Activated T-helper 2 cell treated with anti-CD3 and anti-CD28 coated beads, Interferon-gamma antibody, Interleukin-2, Interleukin-4, amounts not matched to agents 10 μg/mL and 5 μg/mL and 100 μg/mL, durations not matched to agents 14 hours and 24 hours and 36 hours (primary cell): ENCODE measurements at places on chromosomes 7 and 10. TPM values are rescaled to one million over a fixed set of nuclear protein-coding genes. Genes with fewer than 3 reads are reported as not detected.

GRCh38 chr7:47818796-47819606, 129.3 kb downstream of the PKD1L1 start:
- DNase-seq = peak; percentile 14
- H3K4me1 ChIP-seq = no peaks in the 10 kb centered on the region
- no peak overlapping the region for H3K27ac ChIP-seq
- H3K36me3 ChIP-seq = no peaks in the 10 kb centered on the region

DNA sequence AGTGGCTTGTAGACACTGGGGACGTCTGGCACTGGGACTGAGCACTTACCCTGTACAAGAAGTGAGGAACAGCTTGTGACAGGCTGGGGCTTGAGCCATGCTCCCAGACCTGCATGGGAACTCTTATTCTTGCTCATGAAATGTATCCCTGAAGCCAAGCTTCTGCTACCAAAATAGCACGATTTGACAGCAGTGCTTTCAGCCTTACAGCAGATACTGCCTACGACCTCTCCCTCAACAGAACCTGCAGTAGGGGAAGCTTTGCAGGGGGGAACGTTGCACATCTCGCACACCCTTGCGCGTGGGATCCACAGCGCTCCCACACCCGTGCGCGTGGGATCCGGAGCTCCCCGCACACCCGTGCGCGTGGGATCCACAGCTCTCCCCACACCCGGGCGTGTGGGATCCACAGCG, 88.0 kb downstream of the CREM start:
- peaks cover 49% of the 10 kb centered on the region for H3K36me3 ChIP-seq
- H3K27me3 ChIP-seq = no peaks in the 10 kb centered on the region
- no peak for DNase-seq
- H3K27ac ChIP-seq = no peak overlapping the region
- no peak overlapping the region for H3K4me3 ChIP-seq
- H3K4me1 ChIP-seq = peaks cover 70% of the 10 kb centered on the region

GRCh38 chr7:34341326-34341725, 316.7 kb upstream of the NPSR1 start:
- H3K4me3 ChIP-seq = no peak overlapping the region
- H3K36me3 ChIP-seq = no peaks in the 10 kb centered on the region
- no peaks in the 10 kb centered on the region for H3K27me3 ChIP-seq
- no peaks in the 10 kb centered on the region for H3K4me1 ChIP-seq
- DNase-seq = no peak
- H3K27ac ChIP-seq = no peak overlapping the region

GRCh38 chr10:70912556-70912955, 24.2 kb upstream of the PCBD1 start:
- DNase-seq = no peak
- H3K27ac ChIP-seq = no peak overlapping the region
- H3K27me3 ChIP-seq = no peaks in the 10 kb centered on the region
- H3K36me3 ChIP-seq = no peaks in the 10 kb centered on the region
- no peak overlapping the region for H3K4me3 ChIP-seq

DNA sequence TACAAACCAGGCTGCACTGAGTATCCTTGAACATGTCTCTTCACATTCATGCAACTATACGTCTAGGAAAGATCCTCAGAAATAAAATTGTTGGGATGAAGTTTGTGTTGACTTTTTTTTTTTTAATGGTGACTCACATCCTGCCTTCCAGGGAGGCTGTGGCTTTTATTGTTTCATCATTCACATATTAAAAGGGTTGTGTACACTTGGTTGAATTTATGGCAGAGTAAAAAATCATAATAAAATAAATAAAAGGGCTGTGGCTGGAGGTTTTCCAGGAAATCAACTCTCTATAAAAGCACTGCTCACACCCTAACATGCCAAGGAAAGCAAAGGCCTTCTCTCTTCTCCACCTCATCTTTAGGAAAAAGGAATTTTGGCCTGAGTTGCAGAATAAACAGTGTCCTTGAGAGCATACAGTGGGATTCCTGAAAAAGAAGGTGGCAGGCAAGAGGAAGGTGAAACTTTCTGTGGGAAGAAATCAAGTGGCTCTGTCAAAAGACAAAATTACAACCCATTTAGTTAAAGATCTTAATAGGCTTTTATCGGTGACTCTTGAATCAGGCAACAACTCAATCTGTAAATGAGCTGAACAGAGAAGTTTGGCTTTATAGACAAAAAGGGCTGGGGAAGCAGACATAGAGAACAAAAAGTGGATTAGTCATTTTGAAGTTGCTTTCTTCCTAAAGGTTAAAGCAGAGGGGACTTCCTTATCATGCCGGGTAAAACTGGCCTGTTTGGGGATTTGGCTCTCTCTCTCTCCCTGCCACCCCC, 41.6 kb upstream of the FHIP2A start:
- peaks cover 12% of the 10 kb centered on the region for H3K4me1 ChIP-seq
- no peak overlapping the region for H3K27ac ChIP-seq
- DNase-seq = no peak
- H3K36me3 ChIP-seq = peaks cover 7% of the 10 kb centered on the region
- no peak overlapping the region for H3K4me3 ChIP-seq

GRCh38 chr10:1074052-1074747, 18.0 kb downstream of the WDR37 start:
- no peak for DNase-seq
- peaks cover 45% of the 10 kb centered on the region for H3K36me3 ChIP-seq
- H3K4me3 ChIP-seq = no peak overlapping the region
- no peak overlapping the region for H3K27ac ChIP-seq

- DNase-seq = no peak
- peaks cover 3% of the 10 kb centered on the region for H3K4me1 ChIP-seq
- H3K27me3 ChIP-seq = no peaks in the 10 kb centered on the region
Measured at GRCh38 chr7:37052705-37053104, 328.4 kb upstream of the AOAH start.

DNA sequence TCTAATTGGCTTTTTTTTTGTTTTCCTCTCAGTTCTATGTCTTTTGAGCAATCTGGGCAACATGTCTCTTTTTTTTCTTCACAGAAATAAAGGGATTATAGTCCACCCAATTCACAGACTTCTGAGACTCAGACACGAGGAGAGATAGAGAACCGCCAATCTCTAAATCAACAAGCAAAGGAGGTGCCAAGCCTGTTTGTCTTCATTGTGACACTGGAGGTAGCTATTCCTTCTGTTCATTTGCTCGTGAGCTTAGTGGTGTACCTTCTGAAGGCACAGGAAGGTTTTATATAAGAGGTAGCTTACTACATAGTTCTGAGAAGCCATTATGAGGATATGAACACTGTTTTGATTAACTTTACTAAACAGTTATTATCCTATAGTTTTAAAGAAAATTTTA, 6.1 kb downstream of the EPHB6 start:
- H3K4me1 ChIP-seq = peaks cover 3% of the 10 kb centered on the region
- no peak overlapping the region for H3K4me3 ChIP-seq
- no peak overlapping the region for H3K27ac ChIP-seq
- DNase-seq = no peak
- peaks cover 25% of the 10 kb centered on the region for H3K27me3 ChIP-seq

Gene PDCD4
- 60.4 and 67.7 TPM in 2 replicates for total RNA-seq

Gene LIPJ
- not detected in 2 replicates for total RNA-seq

Gene TRIP6
- total RNA-seq = 38.5 and 38.7 TPM in 2 replicates

Gene EFCAB10
- not detected in 2 replicates for total RNA-seq
